HT1080 (cell line): ENCODE measurements at places on chromosomes 4 and X. TPM values are rescaled to one million over a fixed set of nuclear protein-coding genes. Genes with fewer than 3 reads are reported as not detected.

The MAGEA10 gene
- total RNA-seq, result not detected in 2 replicates

The FMR1NB gene
- not detected in 2 replicates for total RNA-seq

The GAGE2A gene
- total RNA-seq, result 5.9 and 15.7 TPM in 2 replicates

The SATL1 gene
- not detected in 2 replicates for total RNA-seq

The ZNF827 gene
- total RNA-seq, result 5.8 and 6.7 TPM in 2 replicates

The SLC6A14 gene
- total RNA-seq, result not detected in 2 replicates

The ARHGAP4 gene
- 2.7 and 3.3 TPM in 2 replicates for total RNA-seq

GRCh38 chrX:134423606-134424005, 36.4 kb upstream of the HPRT1 start:
- DNase-seq, result peak; percentile 23

DNA sequence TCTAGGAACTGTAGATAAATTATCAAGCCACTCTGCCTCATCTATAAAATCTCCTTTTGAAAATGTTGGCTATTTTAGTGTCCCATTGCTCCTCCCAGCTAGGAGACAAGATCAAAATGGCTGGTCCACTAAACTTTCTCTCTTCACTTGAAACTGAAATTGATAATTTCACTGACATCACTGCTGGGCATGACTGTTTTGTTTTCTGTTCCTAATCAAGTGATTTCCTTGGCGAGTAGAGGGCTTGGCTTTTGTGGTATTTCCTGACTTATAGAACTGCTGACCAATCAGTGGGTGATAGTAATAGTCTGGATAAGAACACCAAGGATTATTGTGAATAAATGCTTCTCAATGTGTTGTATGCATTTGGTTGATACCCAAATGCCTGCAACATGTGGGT, 2152.9 kb downstream of the ARAP2 start:
- DNase-seq, result no peak

- no peak for DNase-seq
Measured at GRCh38 chr4:72529148-72529822, 39.7 kb downstream of the ADAMTS3 start.

DNA sequence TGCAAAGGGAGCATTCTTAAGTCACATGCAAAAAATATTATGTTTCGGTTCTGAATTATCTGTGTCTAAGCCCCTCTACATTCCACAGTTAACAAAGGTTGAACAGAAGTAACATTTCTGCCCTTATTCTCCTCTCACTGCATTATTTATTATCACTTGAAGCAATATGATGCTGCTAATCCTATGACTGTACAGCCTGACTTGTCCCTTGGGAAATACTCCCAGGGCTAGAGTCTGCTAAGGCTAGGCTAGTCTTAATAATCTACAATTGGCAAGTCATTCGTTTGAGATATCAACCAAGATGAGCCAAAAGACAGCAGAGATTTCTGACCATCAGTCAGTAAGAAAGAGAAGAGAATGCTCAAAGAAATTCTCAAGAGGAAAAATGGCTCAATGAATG, 226.9 kb upstream of the HCCS start:
- no peak for DNase-seq

GRCh38 chr4:970046-970745, 3.2 kb downstream of the DGKQ start:
- DNase-seq, result no peak

GRCh38 chr4:81573840-81574239, 102.1 kb upstream of the RASGEF1B start:
- DNase-seq, result no peak

DNA sequence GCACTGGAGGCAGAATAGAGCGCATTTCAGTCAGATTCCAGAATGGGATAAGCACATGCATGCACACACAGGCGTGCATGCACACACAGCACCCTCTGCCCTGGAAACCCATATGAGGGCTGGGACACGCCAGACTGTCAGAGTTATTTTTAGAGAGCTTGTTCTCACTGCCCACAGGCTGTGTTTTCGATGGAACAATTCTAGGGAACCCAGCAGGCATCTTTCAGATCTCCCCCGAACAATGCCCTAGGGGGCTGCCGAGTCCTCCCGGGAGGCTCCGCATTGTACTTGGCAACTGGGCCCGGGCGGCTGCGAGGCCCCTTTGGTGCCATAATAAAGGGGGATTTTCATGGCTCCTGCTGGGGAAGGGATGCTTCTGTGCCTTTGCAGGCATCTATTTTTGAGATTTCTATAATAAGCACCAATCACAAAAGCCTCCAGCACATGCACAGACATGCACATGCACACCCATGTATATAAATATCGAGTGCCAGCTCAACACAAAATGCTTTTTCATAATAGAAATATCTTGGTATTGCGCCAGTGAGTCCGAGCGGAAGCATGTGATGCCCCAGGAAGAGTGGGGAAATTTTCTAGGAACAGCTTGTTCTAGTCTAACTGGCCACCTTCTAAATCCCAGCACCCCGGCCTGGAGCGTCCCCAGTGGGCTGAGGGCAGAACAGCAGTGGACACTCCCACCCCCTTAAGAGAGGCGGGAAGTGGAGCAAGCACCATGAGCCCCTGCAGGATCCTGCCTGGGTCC, 88.5 kb downstream of the PHKA2 start:
- DNase-seq, result no peak

- DNase-seq, result no peak
Measured at GRCh38 chr4:39712819-39713607, 15.1 kb downstream of the UBE2K start.
